ENCODE measurements at places on chromosomes 11 and 22. TPM values are rescaled to one million over a fixed set of nuclear protein-coding genes. Genes with fewer than 3 reads are reported as not detected.

DNA sequence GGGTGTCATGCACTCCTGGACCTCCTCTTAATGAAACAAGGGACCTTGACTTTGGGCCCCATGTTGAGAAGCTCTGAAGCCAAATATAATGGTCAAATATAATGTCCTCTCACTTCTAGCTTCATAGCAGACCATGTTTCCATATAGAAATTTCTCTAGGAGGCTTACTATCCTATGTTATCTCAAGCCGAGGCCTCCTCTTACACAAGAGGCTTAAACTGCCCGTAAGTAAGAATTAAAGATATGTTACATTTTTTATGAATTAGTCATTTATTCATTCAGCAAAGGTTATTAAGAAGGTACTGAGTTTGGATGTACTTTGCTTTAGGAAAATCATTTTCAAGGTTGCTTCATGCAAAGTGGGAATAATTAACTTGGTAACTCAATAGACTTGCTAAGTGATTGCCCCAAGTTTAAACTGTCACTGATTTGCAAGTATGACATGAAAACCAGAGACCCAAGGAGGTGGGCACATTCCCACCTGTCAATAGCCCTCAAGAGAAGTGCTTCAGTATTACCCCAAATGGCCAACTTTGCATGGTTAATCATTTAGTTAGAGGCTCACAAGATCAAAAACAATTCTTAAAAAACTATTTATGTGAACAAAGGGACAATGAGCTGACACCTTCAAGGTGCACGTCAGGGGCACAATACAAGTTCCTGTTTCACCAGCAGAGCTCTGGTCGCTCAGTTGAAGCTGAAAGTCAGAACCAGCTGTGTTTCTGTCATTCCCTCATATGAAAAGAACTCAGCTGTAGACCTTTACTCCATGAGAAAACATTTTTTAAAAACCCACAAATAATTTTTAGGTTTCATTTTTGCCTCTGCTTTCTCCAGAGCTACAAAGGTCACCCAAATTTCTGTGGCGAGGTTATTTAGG, 20.9 kb downstream of the BDNF start:
- H3K27me3 ChIP-seq, result no peaks in the 10 kb centered on the region
- no peaks in the 10 kb centered on the region for H3K36me3 ChIP-seq
- no peak overlapping the region for H3K4me3 ChIP-seq
- no peak overlapping the region for H3K27ac ChIP-seq
- no peaks in the 10 kb centered on the region for H3K4me1 ChIP-seq
- no peak for DNase-seq

- no peaks in the 10 kb centered on the region for H3K27me3 ChIP-seq
- DNase-seq, result no peak
- no peaks in the 10 kb centered on the region for H3K4me1 ChIP-seq
- no peak overlapping the region for H3K4me3 ChIP-seq
- no peak overlapping the region for H3K27ac ChIP-seq
- H3K36me3 ChIP-seq, result no peaks in the 10 kb centered on the region
These were observed 127.6 kb upstream of the PARVA start for GRCh38 chr11:12249590-12250260.

DNA sequence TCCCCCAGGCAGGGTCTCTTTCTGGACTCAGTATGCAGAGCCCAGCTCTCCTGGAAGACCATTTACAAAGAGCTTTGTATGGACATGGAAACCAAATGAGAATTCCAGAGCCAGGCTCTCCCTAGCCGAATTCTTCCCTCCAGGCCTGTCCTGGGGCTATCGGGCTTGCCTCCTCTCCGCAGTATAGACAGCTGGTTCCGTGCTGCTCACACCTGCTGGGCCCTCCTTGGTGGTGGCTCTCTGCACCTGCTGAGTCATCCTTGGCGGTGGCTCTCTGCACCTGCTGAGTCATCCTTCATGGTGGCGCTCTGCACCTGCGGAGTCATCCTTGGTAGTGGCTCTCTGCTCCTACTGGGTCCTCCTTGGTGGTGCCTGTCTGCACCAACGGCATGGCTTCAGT, 743.5 kb downstream of the BRD1 start:
- no peak overlapping the region for H3K27ac ChIP-seq
- DNase-seq, result no peak
- H3K4me3 ChIP-seq, result no peak overlapping the region
- no peaks in the 10 kb centered on the region for H3K4me1 ChIP-seq

GRCh38 chr22:23079814-23080521, 9.6 kb downstream of the GNAZ start:
- H3K27ac ChIP-seq, result no peak overlapping the region
- H3K27me3 ChIP-seq, result no peaks in the 10 kb centered on the region

- H3K36me3 ChIP-seq, result no peaks in the 10 kb centered on the region
- no peaks in the 10 kb centered on the region for H3K4me1 ChIP-seq
- H3K27ac ChIP-seq, result no peak overlapping the region
These were observed 42.3 kb downstream of the C11orf91 start for GRCh38 chr11:33658195-33658900.

GRCh38 chr11:64294774-64295173, 3.7 kb downstream of the KCNK4 start:
- peaks cover 1% of the 10 kb centered on the region for H3K4me1 ChIP-seq
- DNase-seq, result no peak
- peaks cover 24% of the 10 kb centered on the region for H3K27me3 ChIP-seq

DNA sequence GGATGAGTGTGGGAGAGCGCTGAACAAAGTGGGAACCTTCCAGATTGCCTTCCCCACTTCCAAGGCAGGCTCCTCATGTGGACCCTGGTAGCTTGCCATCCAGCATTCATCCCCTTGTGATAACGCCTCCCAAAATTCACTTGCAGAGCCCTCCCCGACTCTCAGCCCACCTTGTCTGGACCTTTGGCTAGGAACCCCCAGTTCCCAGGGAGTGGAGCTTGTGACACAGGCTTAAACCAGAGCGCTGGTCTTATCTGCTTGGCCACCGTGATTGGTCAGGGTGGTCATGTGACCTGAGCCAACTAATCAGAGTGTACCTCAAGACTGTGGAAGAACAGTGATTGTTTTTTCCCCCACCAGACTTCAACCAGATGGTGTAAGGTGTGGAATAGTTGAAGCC, 9.6 kb upstream of the SLC35C1 start:
- no peak overlapping the region for H3K27ac ChIP-seq
- H3K4me3 ChIP-seq, result no peak overlapping the region
- no peak for DNase-seq
- no peaks in the 10 kb centered on the region for H3K36me3 ChIP-seq
- H3K4me1 ChIP-seq, result no peaks in the 10 kb centered on the region

GRCh38 chr11:131537748-131538147, 167.3 kb downstream of the NTM start:
- DNase-seq, result no peak
- H3K27ac ChIP-seq, result no peak overlapping the region
- H3K27me3 ChIP-seq, result no peaks in the 10 kb centered on the region
- H3K36me3 ChIP-seq, result no peaks in the 10 kb centered on the region

DNAL4 gene
- 6.7 TPM for total RNA-seq

OR52E8 gene
- not detected for total RNA-seq

KCNJ1 gene
- total RNA-seq, result not detected

NPAS4 gene
- total RNA-seq, result not detected

PTGDR2 gene
- total RNA-seq, result 4.5 TPM

PHF21B gene
- total RNA-seq, result not detected

POU2AF2 gene
- not detected for total RNA-seq

POTEH gene
- not detected for total RNA-seq

TEAD1 gene
- not detected for total RNA-seq

CCDC81 gene
- total RNA-seq, result 1.2 TPM

SAA4 gene
- total RNA-seq, result not detected

TMEM151A gene
- 0.11 TPM for total RNA-seq
